ENCODE measurements at places on chromosomes 12 and 14.

DNA sequence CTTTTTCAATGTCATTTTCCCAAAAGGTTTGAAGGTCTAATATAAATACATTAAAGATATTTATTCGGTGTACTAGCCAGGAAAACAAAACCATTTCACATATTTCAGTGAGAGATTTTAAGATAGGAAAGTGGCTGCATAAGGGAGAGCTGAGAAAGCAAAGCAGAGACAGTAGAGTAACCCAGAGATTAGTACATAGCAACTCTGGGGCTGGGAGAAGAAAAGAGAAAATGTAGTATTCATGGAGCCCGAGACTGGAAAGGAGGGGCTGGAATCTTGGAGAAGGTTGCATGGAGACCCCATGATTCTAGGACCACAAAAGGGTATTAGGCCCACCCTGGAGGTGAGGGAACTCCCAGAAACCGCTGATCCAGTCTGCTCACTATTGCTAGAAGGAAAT, 236.9 kb downstream of the PAWR start:
- DNase-seq: no peak

GRCh38 chr14:102775855-102776760, 1.1 kb upstream of the TRAF3 start:
- DNase-seq: peak; percentile 78

- no peak for DNase-seq
Observed at GRCh38 chr12:3455312-3455711, 35.7 kb upstream of the PRMT8 start.

GRCh38 chr12:68367116-68367515, 35.0 kb upstream of the MDM1 start:
- DNase-seq: no peak

- DNase-seq: peak; percentile 16
Observed at GRCh38 chr12:117674313-117674712, 294.5 kb downstream of the KSR2 start.

DNA sequence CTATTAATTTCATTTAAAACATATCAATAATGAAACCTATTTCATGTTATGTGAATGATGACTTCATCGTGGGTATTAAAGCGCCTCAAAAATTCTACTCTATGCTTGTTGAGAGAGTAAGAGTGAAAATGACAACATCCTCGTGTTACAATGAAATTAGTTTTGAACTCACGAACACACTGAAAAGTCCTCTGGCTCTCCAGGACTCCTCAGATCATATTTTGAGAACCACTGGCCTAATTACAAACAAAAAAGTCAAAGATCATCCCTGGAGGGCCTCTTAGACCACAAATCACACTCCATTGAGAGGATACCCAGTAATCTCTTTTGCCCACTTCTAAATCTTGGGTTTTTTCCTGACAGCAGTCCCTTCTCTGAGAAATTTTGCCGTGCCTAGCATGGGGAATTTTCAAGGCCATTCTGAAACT, 19.1 kb downstream of the DAAM1 start:
- DNase-seq: no peak

- no peak for DNase-seq
Observed at GRCh38 chr12:1419849-1420371, 174.5 kb downstream of the FBXL14 start.

DNA sequence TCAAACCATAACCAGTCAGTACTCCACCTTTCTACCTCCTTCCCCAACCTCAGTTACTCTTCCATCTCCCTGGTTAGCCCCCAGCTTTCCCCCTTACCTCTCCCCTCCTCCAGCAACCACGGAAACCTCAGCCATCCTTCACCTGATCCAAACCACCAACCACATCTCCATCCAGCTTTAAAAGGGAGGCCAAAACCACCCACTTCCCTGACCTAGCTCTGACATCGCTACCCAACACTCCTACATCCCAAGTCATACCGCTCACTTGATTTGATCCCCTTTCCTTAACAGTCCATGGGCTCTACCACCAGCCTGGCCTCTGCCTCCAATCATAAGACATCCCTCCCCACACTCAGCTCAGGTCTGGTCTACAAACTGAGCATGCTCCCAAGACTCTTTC, 1.5 kb downstream of the RAB35 start:
- DNase-seq: no peak

DNA sequence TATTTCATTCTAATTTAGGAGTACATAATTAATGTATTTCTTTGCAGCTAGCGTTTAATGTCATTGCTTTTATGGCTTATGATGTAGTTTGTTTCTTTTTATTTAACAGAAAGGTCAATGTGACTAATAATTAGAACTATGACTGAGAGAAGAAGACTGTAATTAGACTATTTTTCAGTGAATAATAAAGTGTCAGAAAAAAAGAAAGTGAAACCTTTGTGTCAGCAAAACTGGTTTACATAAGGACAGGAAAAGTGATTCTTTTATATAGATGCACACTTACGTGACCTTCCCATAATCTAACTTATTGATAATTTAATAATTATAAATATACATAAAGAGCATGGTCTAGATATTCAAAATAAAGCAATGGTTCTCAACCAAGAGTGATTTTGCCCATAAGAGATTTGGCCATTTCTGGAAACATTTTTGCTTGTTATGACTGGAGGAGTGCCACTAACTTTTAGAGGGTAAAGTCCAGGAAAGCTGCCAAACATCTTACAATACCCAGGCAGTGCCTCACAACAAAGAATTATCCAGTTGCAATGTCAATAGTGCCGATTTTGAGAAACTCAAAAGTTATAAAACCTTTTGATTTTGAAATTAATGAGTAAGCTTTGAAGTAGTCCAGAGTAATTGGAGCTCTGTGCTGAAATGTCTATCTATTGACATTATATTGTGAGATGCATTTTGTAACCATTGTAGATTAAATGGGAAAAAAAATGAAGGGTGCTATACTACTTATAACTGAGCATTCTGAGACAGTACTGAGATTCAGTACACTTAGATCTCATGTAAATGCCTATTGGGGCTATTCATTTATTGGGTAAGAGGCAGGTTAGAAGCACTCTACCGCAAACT, 227.1 kb downstream of the C12orf50 start:
- DNase-seq: no peak

GRCh38 chr14:86604561-86604960, 1074.6 kb downstream of the FLRT2 start:
- DNase-seq: peak; percentile 5

DNA sequence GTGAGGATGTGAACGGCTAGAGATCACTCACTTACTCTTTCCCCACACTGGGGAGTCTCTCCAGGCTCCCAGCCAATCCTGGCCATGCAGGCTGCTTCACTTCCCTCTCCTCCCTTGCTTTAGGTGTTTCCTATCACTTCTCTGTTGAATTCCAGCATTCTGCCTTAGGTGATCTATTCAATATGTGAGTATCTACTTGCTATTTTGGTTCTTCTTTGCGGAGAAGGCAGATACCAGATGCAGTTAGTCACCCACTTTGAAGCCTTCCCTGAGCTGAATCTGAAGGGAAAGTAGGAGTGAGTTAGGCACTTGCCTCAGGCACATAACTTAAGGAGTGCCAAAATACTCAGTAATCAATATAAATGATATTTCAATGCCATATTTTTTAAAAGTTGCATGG, 36.0 kb upstream of the FAR2 start:
- peak; percentile 10 for DNase-seq

- DNase-seq: no peak
Observed at GRCh38 chr12:54631551-54631950, 3.1 kb downstream of the LACRT start.

- DNase-seq: no peak
Observed at GRCh38 chr12:127438512-127439244, 828.3 kb upstream of the TMEM132C start.

Measured in fibroblast of mammary gland (primary cell).